CD4-positive, alpha-beta T cell (primary cell): ENCODE measurements at places on chromosomes 2 and 18.

DNA sequence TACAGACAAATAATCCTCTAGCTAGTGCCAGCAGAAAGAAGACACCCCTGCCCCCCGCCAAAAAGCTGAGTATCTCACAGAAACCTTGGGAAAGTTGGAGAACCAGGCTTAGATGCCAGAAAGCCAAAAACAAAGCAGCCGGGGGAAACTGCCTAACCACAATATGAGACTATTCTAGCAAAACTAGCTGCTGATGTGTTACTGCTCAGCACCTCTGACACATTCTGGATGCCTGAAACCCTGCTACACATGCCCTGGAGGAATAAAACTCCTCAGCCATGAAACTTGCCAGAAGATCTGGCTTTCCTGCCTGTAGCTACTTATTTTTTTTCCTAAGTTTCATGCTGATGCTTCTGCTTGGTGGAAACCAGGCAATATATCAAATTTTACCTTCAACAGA, 122.7 kb upstream of the GCFC2 start:
- DNase-seq = no peak

DNA sequence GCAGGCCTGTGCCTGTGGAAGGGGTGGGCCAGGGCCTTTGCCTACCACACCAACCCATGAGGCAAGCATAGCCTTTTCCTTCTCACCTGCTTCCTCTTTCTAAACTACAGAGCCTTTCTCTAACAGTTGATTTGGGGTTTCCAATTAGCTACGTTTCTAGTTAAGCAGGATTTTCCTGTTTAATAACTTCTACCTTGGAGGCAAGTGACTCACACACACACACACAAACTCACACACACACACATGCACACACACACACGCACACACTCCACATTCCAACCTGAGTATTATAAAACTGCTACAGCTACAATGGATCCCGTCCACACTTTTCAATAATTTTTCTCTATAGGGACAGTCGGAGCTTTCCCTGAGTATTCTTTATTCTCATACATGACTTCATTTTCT, 84.9 kb downstream of the SOX11 start:
- no peak for DNase-seq

GRCh38 chr2:129758784-129759471, 220.5 kb upstream of the RAB6C start:
- no peak for DNase-seq

- no peak for DNase-seq
These were observed 72.5 kb upstream of the RMDN2 start for GRCh38 chr2:37852585-37853014.

- no peak for DNase-seq
These were observed 1099.8 kb upstream of the CRIM1 start for GRCh38 chr2:35255826-35256225.

- DNase-seq = no peak
These were observed 8.7 kb upstream of the GPR155 start for GRCh38 chr2:174495365-174496012.

- no peak for DNase-seq
These were observed 72.4 kb downstream of the CERS6 start for GRCh38 chr2:168528469-168528868.

DNA sequence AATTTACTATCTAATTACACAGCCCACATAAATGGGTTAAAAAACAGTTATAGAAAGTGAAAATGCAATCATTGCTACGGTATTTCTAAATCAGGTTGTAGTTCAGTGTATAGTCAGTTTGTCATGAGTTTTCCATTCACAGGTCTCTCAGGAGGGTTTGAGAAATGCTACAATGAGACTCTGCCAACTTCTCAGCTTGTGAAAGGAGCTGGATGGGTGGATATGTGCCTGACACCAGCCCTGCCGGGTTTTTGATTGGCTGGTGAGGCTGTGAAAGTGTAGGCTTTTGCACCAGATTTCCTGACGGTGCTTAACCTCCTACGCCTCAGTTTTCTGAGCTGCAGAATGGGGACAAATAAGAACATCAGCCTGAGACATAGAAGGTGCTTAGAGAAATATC, 102.6 kb upstream of the SMIM21 start:
- DNase-seq = no peak

- DNase-seq = peak; percentile 5
These were observed 93.5 kb downstream of the TMEM18 start for GRCh38 chr2:583666-584065.

- no peak for DNase-seq
These were observed 984 bp upstream of the MSH2 start for GRCh38 chr2:47401789-47402554.
